ENCODE measurements at places on chromosomes 1 and 21.
A peak's percentile ranks its signal among the peaks of the same experiment; 100 is the strongest.

DNA sequence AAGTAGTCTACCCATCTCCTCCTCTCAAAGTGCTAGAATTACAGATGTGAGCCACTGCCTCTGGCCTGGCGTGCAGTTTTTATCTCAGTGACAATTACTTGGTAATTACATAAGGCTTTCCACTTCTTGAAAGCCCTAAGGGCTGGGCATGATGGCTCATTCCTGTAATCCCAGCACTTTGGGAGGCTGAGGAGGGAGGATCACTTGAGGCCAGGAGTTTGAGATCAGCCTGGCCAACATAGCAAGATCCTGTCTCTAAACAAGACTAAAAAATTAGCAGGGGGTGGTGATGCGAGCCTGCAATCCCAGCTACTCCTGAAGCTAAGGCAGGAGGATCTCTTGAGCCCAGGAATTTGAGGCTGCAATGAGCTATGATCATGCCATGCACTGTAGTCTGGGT is 7.7 kb downstream of the HHAT start:
- DNase-seq, result no peak

- DNase-seq, result peak; percentile 30
Observed at GRCh38 chr1:162391790-162392563, 10.4 kb downstream of the C1orf226 start.

DNA sequence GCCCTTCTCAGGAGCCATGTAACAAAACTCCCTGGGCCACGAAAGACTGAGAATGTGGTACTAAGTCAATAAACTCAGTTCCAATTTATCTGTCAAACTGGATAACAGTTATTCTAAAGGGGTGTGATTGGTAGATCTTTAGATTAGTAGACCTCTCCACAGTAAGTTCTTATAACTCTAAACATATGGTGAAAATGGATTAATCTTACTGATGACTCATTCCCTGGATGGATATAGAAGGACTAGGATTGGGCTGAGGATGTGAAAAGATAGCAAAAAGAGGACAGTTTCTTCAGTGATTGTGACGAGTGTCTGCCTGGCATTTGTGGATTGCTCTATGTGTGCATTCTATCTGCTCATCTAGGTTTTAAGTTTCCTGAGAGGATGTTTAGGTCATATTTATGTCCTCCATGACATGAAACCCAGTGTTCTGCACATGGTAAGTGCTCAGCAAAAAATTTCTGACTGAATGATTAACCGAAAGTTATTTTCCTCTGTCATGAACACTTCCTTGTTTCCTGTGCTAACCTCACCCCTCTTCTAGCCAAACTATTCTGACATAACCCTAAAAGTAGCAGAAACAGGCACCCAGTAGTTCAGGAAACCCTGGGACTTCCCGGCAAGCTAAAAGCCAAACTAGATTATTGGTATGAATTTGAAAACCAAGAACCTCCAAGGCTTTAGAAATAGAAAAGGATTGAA is 397.5 kb upstream of the PLXNA2 start:
- no peak for DNase-seq

DNA sequence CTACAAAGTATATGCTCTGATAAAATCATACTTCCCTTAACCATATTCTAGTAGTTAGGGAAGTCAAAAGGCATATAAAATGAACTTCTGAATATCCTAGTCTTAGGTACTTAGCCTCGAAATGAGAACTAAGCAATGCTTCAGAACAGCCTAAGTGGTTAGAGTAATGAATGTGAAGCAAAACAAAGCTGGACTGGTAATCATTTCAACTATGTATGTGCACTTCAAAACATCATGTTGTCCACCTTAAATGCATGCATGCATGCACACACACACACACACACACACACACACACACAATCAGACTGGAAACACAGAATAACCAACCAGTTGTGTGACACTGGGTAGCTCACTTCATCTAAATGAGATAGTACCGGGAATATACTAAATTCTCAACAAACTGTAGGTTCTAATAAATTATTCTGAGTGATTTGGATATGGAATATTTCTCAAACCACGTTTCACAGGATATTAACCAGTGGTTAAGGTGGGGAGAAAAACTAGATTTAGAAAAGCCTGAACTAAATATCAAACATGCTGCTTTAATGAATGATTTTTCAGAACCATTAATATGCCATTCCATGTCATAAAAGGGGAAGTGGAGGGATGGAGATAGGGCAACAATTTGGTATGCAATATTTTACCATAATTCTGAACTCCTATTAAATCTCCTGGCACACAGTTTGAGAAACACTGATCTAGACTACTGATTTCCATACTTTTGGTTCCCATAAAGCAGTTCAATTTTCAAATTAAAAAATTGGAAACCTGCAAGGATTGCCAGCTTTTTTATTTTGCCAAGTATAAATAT is 19.5 kb downstream of the RNF115 start:
- no peak for DNase-seq

DNA sequence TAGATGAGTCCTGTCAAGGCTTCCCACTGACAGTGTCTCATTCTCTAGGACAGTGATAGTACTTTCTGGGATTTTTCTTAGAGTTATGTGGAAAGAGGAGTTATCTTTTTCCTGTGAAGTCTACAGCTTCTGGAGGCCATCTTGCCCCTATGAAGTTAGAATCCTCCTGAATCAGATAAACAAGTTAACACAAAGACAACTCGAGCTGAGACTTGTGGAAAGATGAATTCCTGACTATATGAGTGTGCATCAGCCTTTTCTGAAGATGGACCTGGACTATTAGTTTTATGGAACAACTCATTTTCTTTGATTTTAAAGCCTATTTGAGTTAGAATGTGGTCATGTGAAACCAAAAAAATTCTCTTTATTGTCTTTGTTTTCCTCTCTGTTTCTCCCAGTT is 290.9 kb downstream of the LRRIQ3 start:
- DNase-seq, result no peak

GRCh38 chr1:232292818-232293217 is 337.1 kb downstream of the SIPA1L2 start:
- peak; percentile 100 for DNase-seq

GRCh38 chr1:84301004-84301784 is at the start of gene SAMD13:
Gene SAMD13 (plus strand): TSS chr1:84301708. CDS start chr1:84303235, 1,527 bp downstream.
- DNase-seq, result peak; percentile 68

GRCh38 chr1:156750711-156751450 is 594 bp downstream of the HDGF start:
- DNase-seq, result peak; percentile 25

GRCh38 chr1:208027861-208028260 is 116.9 kb upstream of the CD34 start:
- DNase-seq, result no peak

- no peak for DNase-seq
Observed at GRCh38 chr1:205205055-205205454, 6.4 kb downstream of the DSTYK start.

Measured in AML-193 (cell line).